ENCODE measurements at places on chromosomes 5 and 9.

- no peak for DNase-seq
These were observed 30.0 kb downstream of the S1PR3 start for GRCh38 chr9:89021154-89021803.

GRCh38 chr5:128813317-128814070 is 151.8 kb upstream of the SLC27A6 start:
- no peak for DNase-seq

DNA sequence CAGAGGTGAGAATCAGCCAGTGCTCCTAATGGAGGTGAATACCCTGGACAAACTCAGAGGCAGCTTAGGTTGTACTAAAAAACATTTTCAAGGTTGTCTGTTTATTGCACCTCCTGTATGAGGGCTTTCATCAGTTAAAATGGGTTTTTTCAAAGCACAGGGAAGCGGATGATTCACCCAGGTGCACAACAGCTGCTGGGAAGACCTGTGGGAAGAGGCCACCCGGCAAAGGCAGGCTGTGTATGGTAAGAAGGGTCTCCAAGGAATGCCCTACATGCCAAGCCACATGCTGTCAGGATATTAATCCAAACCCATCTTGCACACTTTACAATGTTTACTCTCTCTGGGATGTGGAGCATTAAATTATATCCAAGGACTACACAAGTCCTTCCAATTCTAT is 14.7 kb downstream of the SIL1 start:
- no peak for DNase-seq

DNA sequence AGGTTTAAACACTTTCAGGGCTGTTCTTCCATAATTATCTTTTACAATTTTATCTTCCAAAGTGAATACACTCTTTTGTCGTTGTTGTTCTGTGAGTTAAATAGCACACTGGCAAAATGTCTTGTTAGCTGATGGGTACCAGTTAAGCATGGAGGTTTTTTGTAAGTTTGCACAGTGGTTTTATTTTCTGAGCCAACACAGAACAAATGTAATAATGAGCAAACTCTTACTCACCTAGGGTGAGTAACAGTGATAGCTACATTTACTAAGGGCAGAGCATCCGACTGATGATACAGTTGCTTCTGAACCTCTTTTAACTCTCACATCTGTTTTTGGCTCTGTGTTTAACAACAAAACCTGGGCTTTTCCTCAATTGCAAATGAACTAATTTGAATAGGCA is 103.2 kb downstream of the CTNND2 start:
- DNase-seq = no peak

GRCh38 chr5:177041936-177042335 is 19.4 kb downstream of the ZNF346 start:
- DNase-seq = no peak

DNA sequence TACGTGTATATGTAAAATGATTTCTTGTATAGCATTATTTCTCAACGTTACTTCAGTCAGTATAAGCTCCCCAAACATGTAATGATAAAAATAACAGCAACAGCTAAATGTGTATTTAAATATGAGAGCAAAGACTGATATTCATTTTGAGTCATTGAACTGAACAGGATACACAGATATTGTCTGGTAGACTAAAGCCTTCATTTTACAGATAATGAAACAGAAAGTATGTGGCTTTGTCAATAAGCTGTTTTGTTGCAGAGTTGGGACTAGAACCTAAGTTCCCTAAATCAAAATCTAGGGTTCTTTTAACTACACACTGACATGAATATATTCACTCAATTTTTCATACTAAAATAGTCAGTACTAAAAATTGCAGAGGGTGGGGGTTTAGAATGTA is 80.4 kb upstream of the MARCHF11 start:
- DNase-seq = no peak

DNA sequence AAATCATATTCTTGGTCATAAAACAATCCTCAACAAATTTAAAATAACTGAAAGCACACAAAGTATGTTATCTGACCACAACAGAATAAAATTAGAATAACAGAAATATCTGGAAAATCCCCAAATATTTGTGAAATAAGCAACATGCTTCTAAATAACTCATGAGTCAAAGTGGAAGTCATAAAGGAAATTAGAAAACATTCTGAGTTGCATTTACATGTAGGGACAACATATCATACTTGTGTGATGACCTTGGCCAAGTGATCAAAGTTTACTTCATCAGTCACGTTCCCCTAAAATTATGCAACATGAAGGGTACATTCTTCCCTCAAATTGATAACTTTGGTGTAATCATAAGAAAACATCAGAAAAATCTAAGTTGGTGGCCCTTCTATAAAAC is 64.7 kb downstream of the CSF2 start:
- no peak for DNase-seq

GRCh38 chr9:124343533-124344290 is 71.5 kb downstream of the PSMB7 start:
- no peak for DNase-seq

GRCh38 chr5:67578011-67578410 is 381.4 kb upstream of the CD180 start:
- no peak for DNase-seq

DNA sequence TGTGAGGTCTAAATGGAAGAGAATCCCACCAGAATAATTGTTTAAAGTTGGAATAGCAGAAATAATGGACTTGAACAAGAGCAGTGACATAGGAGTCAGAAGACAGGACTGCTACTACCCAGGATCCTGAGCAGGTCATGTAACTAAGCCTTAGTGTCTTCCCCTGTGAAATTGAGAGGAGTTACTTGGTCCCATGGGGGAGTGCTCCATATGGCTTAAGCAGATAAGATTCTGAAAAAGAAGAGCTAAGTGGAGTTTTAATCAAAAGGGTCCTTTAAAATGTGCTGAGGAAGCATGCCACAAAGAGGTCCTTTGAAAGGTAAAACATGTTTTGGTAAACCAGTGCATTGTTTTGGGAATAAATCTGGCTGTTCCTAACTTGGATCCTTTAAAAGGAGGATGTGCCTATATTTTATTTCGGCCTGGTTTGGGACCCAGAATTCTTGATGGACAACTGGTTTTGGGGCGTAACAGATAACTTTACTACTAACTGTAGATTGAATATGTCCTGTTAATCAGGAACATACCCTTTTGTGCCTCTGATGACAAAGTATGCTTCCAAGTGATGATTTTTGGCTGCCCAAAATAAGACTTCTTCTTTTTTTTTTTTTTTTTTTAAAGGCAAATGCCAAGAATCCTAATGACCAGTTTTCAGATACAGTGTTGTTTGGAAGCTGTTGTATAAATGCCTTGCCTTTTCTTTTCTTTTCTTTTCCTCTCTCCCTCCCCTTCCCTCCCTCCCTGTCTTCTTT is 5.7 kb downstream of the RCL1 start:
- no peak for DNase-seq

DNA sequence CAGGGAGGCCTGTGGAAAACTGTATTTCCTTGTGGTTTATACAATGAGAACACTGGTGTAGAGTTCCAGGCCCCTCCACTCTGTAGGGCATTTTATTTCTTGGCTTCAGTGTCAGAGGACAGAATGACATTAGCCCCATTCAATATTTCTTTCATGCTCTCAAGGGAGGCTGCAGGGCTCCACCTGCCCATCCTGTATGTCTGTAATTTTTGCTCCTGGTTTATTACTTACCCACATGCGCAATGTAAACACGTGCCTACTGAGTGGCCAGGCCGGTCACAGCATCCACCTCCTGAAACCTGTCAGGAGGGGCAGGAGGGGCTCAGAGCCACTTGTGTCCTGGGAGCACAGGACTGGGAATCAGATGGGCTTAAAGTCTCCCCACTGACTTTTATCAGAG is 82.4 kb downstream of the GADD45G start:
- DNase-seq = peak; percentile 41

DNA sequence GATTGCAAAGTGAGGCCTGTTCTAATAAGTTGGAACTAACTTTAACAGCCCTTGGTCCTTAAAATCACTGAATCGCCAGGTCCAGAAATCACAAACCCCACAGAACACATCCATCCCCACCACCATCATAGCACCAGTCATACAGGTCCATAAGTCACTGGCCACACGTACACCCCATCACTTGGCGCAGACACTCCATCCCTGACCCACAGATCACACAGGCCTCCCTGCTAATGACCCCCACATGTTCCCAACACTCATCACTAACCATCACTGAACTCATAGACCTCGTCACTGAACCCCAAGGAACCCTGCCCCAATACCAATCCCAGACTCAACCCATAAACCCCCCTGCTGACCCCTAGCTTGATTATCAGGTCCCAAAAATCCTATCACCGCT is 41.2 kb upstream of the ZNF300 start:
- DNase-seq = no peak

DNA sequence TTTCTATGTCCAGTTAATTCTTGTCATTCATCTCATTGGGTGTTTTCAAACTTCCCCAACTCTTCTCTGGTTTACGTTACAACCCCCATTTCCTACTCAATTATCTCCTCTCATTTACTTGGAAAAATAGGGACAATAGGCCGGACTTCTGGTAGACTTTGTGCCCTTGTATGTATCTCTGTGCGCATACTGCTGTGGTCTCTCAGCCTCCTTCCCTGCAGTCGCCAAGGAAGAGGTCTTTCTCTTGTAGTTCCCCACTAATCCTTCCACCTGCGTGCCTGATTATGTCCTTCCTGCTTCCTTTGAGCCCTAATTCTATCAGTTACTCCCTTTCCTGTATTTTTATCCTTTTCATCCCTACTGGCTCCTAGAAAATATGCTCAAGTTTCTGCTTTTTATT is 176.3 kb downstream of the GDNF start:
- no peak for DNase-seq

GRCh38 chr5:175447571-175447970 is 3.6 kb upstream of the DRD1 start:
- no peak for DNase-seq

GRCh38 chr9:8139756-8140155 is 340.2 kb upstream of the DMAC1 start:
- no peak for DNase-seq

GRCh38 chr5:122258241-122258640 is 53.8 kb upstream of the SNCAIP start:
- DNase-seq = no peak

- DNase-seq = no peak
These were observed 59.4 kb upstream of the NFIB start for GRCh38 chr9:14373336-14373666.

DNA sequence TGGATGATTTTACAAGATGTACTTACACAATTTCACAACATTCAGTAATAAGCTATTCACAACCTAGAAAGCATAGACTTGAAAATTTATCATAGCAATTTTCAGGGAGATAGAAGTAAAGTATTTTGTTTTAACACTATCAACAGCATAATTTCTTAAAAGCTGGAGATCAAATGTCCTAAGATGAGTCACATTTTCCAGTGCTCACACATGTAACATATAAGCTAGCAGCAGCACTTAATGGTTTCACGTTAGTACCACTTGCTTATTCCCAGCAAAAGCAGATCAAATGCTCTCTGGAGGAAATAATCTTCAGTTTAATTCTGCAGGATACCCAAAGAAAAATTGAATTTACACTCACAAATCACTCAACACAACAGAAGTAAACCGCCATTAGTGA is 6.5 kb downstream of the OR13C8 start:
- DNase-seq = no peak
